Left ventricle myocardium inferior (tissue), 1 donor: ENCODE measurements at places on chromosomes 6 and 20.
A peak's percentile ranks its signal among the peaks of the same experiment; 100 is the strongest.

DNA sequence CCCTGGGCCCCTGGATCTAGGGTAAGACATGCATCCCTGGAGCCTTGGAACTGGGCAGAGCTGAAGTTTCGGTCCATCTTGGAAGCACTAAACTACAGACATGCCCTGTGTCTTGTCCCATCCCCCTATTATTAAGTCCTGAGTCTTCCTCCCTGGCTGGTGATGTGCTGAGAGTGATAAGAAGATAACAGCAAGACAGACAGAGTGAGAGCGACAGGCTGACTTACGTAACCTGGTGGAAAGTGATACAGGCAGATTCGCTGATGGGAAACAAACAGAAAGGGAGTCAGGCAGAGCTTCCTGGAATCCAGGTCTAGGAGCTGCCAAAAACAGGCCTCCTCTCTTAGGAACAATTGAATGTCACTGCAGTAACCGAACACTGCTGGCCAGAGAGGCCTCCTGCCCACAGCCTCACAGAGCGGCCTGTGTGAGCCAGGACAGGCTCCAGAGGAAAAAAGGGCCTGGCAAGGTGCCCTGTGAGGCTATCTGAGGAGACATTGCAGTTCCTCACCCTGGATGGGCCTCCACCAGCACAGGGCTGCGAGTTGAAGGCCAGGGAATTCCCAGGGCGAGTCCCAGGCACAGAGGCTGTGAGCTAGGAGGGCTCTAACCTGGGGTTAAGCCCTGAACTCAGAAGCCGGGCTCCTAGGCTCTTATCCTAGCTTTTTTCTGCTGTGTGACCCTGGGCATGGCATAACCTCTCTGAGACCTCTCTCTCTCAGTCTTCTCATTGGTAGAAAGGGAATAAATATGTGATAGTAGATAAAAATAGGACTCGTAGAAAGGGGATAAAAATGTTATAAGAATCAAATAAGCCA, 34.2 kb upstream of the B4GALT5 start:
- peak; percentile 93 for DNase-seq

DNA sequence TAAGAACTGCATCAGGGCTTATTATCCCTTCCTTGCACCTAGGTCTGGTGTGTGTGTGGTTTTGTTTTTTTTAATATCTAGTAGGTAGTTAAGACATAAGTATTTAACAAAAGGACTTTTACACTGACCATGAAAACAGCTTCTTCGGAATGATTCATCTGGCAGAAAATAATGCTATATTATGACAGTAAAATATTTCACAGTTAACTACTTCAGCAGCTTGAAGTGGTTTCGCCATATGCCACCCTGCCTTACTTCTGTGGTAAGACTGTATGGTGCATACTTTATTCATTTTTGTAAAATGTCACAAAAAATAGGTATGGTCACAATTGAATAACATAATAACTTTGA, 858 bp upstream of the PTPRK start:
- DNase-seq = no peak

DNA sequence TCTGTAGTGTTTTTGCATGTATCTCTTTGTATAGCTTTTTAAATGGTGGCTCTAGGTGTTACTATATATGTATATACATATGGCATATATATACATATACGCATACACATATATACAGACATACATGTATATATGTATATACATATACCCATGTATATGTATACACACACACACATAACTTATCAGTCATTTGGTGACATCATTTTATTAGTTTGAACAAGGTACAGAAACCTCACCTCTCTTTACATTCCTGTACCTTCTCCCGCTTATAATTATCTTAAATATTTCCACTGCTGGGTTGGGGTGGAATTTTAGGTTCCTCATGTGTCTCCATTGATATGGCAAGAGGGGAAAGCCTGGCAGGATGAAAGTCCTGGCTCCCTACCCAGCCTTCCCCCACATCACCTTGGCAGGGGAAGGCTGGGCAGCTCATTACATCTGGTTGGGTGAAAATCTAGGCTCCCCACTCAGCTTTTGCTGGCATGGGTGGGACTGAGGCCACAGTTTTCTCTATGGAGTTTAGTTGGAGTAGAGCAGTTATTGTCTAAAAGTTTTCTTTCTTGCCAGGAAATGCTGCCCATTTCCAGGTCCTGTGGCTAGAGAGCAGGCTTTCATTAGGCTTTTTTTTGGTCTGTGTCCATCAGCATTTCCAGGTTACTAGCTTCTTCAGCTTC, 7.6 kb downstream of the GLO1 start:
- DNase-seq = no peak

- no peak for DNase-seq
Observed at GRCh38 chr20:37259865-37260264, 1.7 kb downstream of the GHRH start.

DNA sequence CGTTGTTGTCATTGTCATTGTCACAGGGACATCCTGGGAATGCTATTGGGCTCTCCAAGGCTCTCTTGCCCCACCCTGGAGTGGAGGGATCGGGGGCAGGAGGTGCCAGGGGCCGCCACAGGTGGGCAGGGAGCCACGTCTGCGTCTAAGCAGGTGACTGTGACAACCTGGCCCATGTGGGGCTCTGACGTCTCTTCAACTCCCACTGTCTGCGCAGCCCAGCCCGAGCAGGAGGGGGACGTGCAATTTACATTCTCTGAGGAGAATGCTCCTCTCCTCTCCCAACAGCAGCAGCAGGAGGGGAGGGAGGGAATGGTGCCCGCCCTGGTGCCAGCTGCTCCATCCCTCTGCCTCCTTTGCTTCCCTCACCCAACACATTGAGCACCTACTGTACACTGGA, 50.1 kb downstream of the GRM4 start:
- no peak for DNase-seq
